ENCODE measurements at places on chromosomes 16 and 17.

DNA sequence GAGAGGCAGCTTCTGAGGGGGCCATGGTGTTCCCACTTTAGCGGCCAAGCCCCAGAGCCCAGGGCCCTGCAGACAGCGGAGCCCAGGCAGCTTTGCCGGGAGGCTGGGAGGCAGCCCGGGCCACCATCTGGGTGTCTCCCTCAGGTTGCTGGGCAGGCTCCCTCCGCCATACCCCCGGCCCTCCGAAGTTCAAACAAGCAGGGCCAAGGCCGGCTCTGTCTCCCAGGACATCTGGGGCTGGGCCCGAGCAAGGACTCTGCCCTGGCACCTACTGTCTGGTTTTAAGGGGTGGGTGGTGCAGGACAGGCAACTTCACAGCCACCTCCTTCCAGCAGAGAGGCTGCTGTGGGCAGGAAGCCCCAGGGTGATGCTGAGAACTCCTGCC, 2.6 kb downstream of the DUS1L start:
- DNase-seq: no peak

DNA sequence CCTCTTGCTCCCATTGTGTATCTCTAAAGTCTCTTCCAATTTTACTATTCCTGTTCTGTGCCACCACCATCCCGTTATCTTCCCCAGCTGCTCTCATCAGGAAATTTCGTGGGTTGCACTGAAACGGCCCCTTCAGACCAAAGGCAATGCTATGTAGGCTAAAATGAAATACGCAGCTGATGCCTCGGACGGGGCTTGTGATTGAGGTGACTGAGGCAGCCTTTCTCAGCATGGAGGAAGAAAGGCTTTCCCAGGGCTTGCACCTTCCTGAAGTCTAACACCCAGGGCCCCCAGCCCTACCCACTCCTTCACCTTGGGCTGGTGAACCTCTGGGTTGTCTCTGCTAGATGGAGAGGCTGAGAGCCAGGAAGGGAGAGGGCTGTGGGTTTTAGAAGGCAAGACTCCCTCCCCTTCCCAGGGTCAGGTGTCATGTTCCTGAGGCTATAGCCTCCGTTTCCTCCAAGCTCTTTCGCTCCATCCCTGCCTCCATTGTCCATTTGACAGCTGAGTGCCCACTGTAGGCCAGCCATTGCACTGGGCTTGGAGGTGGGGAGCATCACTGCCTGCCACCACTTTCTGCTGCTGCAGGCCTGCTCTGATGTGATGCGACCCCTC, 7.8 kb downstream of the CCDC200 start:
- DNase-seq: no peak

DNA sequence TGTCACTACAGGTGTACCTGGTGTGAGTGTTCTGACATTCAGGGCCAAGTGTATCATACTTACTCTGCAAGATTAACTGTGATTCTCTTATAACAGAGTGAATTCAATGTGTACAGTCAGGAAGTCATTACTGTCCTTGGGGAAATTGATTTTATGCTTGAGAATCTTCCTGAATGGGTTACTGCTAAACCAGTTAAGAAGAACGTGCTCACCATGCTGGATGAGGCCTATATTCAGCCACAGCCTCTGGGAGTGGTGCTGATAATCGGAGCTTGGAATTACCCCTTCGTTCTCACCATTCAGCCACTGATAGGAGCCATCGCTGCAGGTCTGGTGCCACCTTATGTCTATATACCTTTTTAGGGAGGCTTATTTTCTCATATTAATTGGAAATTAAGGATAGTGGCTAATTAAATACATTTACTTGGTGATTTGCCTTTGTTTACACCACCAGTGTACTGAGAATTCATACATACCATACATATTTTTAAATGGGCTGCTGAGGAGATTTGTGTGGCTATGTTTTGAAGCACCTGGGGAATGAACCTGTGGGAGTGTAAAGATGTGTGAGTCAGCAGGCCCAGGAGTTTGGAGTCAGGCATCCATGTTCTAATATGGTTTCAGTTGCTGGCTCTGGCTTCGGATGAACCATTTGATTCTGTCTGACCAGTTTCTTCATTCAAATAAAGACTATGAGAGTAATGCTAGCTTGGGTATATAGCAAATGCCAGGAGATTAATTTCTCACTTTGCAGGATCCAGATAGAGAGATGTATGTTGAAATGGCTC, 3.1 kb downstream of the ALDH3A2 start:
- no peak for DNase-seq

- DNase-seq: no peak
These were observed 61.4 kb downstream of the SRL start for GRCh38 chr16:4180511-4180910.

- no peak for DNase-seq
These were observed 101.4 kb downstream of the PITPNC1 start for GRCh38 chr17:67478401-67479041.

DNA sequence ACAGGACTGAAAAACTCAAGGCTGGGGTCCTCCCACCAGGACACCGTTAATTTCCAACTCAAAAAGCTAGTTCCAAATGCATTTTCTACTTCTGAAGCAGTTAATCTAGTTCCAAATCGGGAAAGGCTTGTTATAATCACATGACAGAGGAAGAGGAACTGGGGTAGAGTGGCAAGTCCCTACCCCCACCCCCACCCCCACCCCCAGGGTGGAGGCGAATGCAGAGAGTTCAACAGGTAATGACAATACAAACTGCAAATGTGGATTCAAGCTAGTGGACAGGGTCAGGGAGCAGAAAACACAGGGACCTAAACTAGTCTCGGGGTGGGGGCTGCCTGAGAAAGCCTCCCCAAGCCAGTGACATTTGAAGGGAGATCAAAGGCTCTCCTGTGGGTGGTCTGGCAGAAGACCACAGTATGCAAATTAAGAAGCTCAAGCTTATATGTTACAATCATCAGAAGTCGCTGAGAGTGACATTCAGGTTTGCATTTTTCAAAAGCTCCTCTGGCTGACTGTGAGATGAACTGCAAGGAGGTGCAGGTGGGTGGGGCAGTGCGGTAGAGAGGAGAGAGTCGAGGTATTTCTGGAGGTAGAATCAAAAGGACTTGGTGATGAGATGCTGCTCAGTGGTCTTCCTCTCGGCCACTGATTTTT, 56.4 kb upstream of the SLC25A19 start:
- DNase-seq: no peak

DNA sequence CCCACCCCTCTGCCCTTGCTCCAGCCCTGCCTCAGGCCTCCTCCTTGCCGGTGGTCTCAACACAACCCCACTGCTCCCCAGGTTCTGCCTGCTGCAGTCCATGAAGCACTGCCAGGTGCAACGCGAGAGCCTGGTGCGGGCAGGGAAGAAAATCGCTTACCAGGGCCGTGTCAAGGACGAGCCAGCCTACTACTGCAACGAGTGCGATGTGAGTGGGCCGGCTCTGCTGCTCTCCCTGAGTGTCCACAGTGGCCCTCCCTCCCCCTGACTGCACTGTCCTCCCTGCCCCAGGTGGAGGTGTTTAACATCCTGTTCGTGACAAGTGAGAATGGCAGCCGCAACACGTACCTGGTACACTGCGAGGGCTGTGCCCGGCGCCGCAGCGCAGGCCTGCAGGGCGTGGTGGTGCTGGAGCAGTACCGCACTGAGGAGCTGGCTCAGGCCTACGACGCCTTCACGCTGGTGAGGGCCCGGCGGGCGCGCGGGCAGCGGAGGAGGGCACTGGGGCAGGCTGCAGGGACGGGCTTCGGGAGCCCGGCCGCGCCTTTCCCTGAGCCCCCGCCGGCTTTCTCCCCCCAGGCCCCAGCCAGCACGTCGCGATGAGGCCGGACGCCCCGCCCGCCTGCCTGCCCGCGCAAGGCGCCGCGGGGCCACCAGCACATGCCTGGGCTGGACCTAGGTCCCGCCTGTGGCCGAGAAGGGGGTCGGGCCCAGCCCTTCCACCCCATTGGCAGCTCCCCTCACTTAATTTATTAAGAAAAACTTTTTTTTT, 1.8 kb upstream of the TMEM88 start:
- no peak for DNase-seq

GRCh38 chr17:41360296-41360995, 9.2 kb downstream of the KRT33B start:
- DNase-seq: no peak

DNA sequence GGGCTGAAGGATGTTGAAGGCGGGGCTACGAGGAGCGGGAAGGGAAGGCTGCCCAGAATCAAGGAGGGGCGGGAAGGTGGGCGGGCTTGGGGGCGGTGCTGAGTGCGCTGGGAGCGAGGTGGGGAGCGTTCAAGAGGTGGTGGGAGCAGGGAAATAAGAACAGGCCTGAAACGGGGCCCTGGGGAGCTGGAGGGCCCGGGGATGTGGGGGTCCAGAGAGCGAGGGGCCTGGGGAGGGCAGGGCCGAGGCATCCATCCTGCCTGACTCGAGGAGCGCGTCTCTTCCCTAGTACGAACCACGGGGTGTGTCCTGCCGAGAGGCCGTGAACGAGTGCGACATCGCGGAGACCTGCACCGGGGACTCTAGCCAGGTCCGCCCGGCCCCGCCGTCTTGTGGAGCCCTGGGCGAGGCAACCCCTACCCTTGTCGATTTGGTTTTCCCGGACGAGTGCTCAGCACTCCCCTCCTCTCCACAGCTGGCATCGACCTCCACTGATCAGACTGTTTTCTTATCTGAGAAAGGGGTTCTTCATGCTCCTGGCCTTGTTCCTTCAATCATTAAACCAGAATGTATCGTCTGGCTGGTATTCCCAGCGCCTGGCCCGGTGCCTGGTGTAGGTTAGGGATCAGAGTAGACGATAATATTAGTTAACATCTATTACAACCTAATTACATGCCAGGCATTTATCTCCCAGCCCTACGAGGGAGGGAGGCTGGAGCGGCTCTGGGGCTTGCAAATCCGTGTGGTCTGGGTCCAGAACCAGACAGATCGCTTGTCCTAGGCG, 17.2 kb downstream of the ADAM11 start:
- no peak for DNase-seq

DNA sequence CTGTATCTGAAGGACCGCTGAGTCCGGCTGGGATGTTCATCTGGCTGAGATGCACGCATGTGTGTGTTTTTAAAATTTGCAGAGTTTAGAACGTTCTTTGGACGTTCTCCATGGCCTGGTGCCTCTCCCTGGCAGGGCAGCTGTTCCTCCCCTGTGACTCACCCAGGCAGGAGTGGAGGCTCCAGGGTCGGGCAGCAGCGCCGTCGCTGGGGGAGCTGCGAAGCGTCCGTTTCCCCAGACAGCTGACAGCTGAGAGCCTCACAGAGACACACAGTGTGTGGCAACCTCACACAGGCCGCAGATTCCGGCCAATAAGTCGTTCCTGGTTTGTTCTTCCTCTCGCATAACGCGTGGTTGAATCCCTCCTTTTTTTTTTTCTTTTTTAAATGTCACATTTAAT, 80.6 kb downstream of the OR1D5 start:
- DNase-seq: no peak

DNA sequence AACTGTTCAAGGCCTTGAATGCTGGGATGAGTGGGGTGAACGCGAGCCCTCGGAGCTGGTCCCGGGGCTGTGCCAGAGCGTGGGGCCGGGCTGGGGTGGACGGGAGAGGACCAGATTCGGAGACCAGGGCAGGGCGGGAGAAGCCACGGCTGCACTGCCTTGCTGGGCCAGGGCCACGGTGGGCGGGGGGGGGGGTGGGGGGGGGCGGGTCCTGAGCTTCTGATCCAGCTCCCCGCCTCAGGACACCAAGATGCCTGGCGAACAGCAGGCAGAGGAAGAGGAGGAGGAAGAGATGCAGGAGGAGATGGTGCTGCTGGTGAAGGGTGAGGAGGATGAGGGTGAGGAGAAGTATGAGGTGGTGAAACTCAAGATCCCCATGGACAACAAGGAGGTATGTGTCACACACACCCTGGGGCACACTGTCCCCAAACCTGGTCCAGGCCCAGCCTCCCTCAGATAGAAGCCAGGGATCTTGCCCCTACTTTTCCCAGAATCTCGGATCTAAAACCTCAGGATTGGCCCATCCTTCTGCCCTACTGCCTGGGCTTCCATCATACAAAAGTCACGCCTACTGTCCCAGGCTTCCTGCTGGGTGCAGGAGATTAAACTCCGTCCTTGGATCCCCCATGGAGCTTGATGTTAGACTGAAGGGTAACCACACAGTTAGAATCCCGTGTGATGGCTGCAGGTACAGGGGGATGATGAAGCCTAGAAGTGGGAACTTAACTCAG, 563 bp downstream of the ZNF771 start:
- no peak for DNase-seq

DNA sequence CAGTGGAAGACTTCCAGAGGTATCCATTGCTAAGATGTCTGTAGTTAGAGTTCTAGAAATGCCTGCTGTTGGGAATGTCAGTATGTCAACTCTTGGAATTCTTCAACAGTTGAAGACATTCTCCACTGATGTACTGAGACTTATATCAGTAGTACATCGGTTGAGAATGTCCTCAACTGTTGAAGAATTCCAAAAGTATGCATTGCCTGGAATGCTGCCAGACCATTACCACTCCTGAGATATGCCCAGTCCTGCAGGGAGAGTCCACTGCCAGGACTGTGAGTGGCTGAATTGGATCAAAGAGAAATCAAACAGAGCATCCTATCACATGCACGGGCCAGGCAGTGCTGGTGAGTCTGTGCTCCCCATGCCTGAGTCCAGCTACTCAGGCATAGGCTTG, 42.0 kb downstream of the IL21R start:
- no peak for DNase-seq

GRCh38 chr16:82011199-82011641, at the start of gene SDR42E1:
TSS of gene SDR42E1 (minus strand) at chr16:82011470. CDS start at chr16:82000858, 10,612 bp downstream.
- peak; percentile 14 for DNase-seq

DNA sequence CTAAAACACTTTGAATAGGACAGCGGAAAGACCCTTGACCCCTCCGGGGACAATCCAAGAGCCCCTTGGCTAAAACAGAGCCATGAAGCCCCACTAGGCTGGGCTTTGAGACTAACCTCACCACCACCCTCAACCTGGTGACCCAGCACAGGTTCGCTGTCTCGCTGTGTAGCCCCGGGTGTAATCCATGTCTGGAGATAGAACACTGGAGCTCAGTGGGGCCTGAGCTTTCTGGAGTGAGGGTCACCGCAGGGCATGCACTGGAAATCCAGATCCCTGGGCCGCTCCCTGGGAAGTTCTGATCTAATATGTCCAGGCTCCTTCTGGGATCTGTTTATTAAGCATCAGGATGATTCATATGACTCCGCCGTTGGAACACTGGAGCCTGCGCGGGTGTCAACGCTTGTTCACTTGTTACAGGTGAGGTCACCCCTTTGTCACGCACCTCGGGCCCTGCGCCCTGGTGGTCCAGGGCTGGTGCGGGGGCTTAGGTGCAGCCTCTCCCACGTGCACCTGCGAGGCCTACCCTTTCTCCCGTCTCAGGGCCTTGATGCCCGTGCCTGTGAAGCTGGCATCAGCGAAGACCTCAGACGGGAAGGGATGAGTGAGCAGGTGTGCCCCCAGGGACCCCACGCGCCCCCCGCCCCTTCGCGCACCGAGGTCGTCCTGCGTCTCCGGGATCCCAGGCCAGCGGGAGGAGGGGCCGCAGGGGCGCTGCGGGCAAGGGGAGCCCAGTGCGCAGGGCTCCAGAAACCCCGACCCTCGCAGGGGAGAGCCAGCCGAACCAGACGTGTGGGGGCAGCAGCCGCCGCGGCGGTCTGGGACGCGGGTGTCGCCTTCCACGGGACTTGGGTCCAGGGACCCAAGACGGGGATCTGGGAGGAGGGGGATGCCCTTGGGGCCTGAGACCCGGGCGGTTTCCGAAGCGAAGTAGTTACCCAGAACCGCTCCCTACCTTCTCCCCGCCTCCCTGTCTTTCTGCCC, 224.1 kb upstream of the FOXF1 start:
- no peak for DNase-seq

- no peak for DNase-seq
These were observed 11.7 kb upstream of the IL17C start for GRCh38 chr16:88626646-88627045.

GRCh38 chr16:5615868-5616642, 518.5 kb upstream of the EEF2KMT start:
- no peak for DNase-seq

- no peak for DNase-seq
These were observed 6.9 kb upstream of the GJD3 start for GRCh38 chr17:40371261-40371929.

- no peak for DNase-seq
These were observed 29.7 kb upstream of the TENT4B start for GRCh38 chr16:50123417-50123816.

Measured in stimulated activated CD8-positive, alpha-beta memory T cell treated with anti-CD3 and anti-CD28 coated beads, Interleukin-7, amount 100 ng/mL, for 1 hour (primary cell).